T1000 (cell line): ENCODE measurements at places on chromosomes 12 and 14.

- peak; percentile 24 for DNase-seq
Observed at GRCh38 chr14:76872796-76873432, 46.7 kb downstream of the LRRC74A start.

GRCh38 chr14:61388976-61389576, 67.7 kb downstream of the PRKCH start:
- DNase-seq, result peak; percentile 64

DNA sequence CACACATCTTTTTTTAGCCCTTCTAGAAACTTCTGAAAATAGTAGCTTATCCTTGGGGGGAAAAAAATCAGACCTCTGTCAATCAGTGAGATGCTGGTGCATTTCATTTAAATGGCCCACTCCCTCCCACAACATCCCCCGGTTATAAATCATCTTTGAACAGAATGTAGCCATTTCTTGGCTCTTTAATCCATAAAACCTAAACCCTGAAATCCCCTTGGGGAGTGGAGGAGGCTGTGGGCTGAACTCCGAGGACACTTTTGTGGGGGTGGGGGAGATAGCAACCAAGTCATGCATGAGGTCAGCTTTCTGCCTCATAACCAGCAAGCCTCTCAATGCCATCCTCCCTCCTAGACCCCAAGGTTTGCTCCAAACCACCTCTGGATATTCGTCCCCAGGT, 21.0 kb downstream of the HRK start:
- DNase-seq, result no peak

GRCh38 chr12:105477873-105478272, 147.4 kb downstream of the C12orf75 start:
- no peak for DNase-seq

- DNase-seq, result no peak
Observed at GRCh38 chr12:73547421-73547820, 990.2 kb upstream of the ATXN7L3B start.

DNA sequence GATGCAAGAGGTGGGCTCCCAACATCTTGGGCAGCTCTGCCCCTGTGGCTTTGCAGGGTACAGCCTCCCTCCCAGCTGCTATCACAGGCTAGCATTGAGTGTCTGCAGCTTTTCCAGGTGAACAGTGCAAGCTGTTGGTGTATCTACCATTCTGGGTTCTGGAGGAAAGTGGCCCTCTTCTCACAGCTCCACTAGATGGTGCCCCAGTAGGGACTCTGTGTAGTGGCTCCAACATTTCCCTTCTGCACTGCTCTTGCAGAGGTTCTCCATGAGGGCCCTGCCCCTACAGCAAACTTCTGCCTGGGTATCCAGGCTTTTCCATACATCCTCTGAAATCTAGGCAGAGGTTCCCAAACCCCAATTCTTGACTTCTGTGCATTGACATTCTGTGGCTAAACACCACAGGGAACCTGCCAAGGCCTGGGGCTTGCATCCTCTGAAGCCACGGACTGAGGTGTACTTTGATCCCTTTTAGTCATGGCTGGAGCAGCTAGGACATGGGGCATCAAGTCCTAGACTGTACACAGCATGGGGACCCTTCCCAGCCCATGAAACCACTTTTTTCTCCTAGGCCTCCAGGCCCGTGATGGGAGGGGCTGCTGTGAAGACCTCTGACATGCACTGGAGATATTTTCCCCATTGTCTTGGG, 24.0 kb upstream of the SLC38A1 start:
- DNase-seq, result no peak

- DNase-seq, result no peak
Observed at GRCh38 chr12:113889891-113890581, 76.1 kb downstream of the RBM19 start.

GRCh38 chr14:68942296-68943035, 36.6 kb downstream of the ACTN1 start:
- DNase-seq, result no peak

GRCh38 chr12:7608184-7608911, 57.4 kb downstream of the APOBEC1 start:
- no peak for DNase-seq

DNA sequence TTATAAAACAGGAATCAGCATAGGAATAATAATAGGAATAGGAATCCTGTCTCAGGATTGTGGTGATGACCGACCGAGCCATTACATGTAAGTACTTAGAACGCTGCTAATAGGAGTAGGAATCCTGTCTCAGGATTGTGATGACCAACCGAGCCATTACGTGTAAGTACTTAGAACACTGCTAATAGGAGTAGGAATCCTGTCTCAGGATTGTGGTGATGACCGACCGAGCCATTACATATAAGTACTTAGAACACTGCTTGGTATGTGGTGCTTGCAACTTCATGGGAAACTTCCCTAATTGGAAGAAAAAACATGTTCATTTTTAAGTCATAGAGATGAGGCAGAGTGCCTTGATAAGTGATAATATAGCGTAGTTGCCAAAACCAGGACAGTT, 30.0 kb downstream of the ELK3 start:
- DNase-seq, result no peak

DNA sequence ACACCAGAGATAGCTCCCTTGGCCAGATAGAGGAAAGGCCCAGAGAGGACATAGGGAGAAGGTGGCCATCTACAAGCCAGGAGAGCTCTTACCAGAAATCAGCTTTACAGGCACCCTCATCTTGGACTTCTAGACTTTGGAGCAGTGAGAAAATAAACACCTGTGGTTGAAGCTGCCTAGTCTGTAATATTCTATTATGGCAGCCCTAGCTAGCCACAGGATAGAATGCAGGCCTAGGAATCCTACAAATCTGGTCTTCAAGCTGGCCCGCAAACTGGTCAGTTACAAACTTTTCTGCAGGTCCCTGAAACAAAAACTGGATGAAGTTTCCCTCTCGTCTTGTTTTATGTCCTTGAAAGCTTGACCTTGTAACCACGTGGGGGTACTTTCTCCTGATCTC, 92.4 kb downstream of the BCAT1 start:
- no peak for DNase-seq

GRCh38 chr14:84783511-84783910, 746.4 kb upstream of the FLRT2 start:
- no peak for DNase-seq

DNA sequence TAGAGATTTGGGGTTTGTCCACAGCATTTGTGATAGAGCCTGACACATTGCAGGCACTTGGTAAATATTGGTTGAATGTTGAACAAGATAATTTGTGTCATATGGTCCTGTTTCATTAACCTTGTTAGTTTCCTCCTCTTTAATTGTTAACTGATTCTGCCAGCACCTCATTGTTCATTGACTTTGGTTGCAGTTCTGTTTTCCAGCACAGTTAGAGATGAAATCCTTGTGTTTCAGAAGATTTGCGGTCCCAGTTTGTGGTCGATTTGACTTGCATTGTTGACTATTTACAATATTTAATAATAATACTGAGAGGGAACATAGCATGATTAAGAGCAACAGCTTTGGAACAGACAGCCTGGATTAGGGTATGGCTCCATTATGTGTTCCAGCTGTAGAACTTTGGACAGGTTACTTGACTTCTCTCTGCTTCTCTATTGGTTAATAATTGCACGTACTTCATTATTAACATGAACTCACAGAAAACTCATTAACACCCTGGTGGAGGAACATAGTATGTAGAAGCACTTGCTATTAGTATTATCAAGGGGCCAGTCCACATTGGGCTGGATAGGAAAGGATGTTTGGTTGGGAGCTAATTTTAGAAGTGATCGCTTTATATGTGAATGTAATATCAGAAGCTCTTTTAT, 8.7 kb downstream of the DRAM1 start:
- DNase-seq, result no peak

- DNase-seq, result no peak
Observed at GRCh38 chr14:90513161-90514014, 116.6 kb downstream of the CALM1 start.

- no peak for DNase-seq
Observed at GRCh38 chr12:127685491-127685890, 581.5 kb upstream of the TMEM132C start.

DNA sequence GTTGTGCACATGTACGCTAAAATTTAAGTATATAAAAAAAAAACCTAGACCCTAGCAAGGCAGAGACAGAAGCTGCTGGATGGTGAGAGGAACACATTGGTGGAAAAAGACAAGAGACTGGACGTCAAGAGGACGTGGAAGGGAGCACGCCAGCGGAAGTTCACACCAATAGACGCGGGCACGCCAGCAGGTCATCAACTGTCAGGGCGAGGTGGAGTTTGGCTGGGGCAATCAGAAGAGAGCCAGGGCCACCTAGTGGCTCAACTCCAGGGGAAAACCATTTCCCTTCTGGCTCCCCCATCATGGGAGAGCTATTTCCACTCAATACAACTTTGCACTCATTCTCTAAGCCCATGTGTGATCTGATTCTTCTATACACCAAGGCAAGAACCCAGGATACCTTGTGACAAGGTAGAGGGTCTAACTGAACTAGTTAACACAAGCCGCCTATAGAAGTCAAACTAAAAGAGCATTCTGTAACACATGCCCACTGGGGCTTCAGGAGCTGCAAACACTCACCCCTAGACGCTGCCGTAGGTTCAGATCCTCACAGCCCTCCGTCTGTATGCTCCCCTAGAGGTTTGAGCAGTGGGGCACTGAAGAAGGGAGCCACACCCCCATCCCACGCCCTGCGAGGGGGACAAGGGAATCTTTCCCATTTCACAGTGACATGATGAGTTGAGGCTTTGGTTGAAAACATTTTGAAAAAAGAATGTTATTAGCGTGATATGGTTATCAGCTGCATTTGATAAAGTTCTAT, 702.7 kb downstream of the TMTC2 start:
- DNase-seq, result no peak

DNA sequence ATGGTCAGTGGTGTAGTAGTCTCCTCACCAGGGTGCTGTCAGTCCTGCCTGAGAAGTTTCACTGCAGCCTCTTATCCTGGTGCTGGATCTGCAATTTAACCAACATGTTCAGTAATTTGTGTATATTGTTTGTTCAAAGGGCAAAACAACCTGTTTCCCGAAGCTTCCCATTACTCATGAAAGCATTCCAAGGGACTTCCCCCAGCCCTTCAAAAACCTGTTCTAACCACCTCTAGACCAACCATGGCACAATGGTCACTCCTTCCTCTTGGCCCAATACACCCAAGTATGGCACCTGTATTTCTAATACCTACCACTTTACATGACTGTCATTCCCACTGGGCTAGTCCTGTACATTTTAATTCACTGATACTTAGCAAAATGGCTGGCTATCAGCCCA, 12.1 kb downstream of the CKAP4 start:
- no peak for DNase-seq

DNA sequence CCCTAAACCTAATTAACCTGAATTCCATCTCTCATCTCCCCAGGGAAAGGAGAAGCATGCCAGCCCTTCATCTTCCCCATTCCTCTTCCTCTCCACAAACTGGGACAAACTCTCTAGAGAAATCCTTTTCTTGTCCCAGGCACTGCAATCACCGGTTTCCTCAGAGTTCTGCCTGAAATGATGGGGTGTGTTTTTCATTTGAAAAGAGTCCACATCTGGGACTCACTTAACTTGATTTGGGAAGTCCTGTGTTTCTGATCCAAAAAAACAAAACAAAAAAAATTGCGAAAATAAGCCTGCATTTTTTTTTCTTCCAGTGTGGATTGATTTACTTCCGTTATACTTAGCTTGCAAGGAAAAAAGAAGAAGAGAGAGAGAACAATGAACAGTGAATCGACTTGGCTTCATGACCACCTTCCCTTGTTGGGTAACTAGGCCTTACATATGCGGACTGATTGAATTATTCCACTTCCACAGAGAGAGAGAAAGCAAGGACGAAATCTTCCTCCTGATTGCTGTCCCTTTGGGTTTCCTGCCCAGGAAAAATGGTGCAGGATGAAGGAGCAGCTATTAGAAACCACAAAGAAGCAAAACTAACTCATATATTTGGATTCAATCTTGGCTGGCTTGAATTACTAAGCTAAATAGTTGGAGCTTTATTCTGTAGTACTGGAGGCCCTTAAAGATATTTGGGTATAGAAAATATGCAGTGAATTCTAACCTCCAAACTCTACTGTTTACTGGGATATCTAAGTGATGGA, 506.2 kb upstream of the TBX3 start:
- DNase-seq, result no peak

- no peak for DNase-seq
Observed at GRCh38 chr12:49636979-49637755, 13.8 kb downstream of the PRPF40B start.

- DNase-seq, result no peak
Observed at GRCh38 chr14:104876251-104876699, 11.2 kb downstream of the CEP170B start.

- DNase-seq, result no peak
Observed at GRCh38 chr14:56814519-56814959, 4.3 kb upstream of the OTX2 start.

DNA sequence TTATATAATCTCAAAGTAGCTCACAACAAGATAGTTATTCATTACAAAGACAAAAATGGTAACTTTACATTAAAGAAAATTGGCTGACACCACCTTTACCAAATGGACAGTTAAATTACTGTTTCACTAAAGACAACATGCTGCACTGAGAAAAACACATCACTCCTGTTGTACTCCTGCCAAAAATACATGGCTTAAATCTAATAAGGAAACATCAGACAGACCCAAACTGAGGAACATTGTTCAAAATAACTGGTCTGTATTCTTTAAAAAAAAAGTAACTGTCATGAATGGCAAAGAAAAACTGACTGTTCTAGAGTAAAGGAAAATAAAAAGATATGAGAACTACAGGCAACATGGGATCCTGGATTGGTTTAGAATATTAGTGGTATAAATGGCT, 151.3 kb upstream of the DCN start:
- no peak for DNase-seq

GRCh38 chr12:116799955-116800354, 61.8 kb downstream of the RNFT2 start:
- no peak for DNase-seq

DNA sequence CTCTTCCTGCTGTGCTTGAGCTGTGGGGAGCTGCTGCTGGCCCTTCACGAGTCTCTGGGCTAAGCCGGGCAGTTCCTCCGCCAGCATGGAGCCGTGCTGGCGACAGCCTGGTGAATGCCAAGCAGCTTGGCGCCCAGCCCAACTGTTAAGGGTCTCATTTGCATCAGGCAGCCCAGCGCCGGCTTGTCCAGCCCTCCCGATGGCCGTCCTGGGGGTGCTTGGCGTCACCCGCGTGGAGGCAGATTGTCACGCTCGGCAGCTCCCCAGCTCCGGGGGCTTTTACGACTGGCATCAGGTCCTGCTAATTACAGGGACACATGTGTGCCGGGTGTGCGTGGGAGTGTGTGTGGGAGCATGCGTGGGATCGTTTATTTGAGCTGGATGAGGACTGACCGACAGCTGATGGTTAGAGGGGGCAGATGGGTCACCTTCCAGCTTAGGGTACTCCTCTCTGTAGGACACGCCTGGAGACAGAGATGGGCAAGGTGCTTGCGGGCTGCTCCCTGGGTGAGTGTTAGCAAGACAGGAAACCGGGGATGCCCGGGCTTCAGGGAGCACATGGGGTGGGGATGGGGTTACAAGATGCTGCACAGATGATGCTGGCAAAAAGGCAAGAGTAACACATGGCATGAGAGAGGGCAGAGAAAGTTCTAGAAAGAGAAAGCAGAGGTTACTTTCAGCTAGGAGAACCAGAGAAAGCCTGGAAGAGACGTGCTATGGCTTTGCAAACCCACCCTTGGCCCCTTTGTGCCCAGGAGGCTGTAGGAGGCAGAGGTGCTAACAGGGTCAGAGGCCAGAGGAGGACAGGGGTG, 64.1 kb downstream of the KIF26A start:
- DNase-seq, result no peak

GRCh38 chr12:50004696-50005095, 20.6 kb downstream of the RACGAP1 start:
- no peak for DNase-seq

- no peak for DNase-seq
Observed at GRCh38 chr14:24441904-24442239, 704 bp downstream of the SDR39U1 start.
